Endodermal cell (in vitro differentiated cells): ENCODE measurements at places on chromosomes 7 and 10. TPM values are rescaled to one million over a fixed set of nuclear protein-coding genes. Genes with fewer than 3 reads are reported as not detected.

Gene NPFFR1
- total RNA-seq = 0.02 TPM in 1 of 2 replicates, not detected in the other

Gene CYP3A7
- total RNA-seq = not detected in 3 replicates

Gene NFKB2
- 28.7 and 31.0 TPM in 2 replicates for total RNA-seq

Gene FAM241B
- 29.1 to 43.2 TPM (median 42.0 TPM) in 3 replicates for total RNA-seq

Gene DOCK4
- total RNA-seq = 8.3 to 12.4 TPM (median 11.2 TPM) in 3 replicates

Gene AMPH
- 3.5 and 4.2 TPM in 2 replicates for total RNA-seq

Gene CYP26C1
- total RNA-seq = 0.35 and 0.43 TPM in 2 replicates

Gene GOT1
- 35.1 and 36.0 TPM in 2 replicates for total RNA-seq

Gene KMT2E
- total RNA-seq = 65.7 to 130 TPM (median 74.8 TPM) in 3 replicates

Gene ADAMTS14
- 0.26 to 0.50 TPM (median 0.44 TPM) in 3 replicates for total RNA-seq

Gene CHST3
- 35.3 to 45.3 TPM (median 40.8 TPM) in 3 replicates for total RNA-seq

Gene C10orf105
- 0.19 to 0.57 TPM (median 0.33 TPM) in 3 replicates for total RNA-seq

Gene PLXDC2
- total RNA-seq = 18.4 to 22.7 TPM (median 19.5 TPM) in 3 replicates

Gene DOCK1
- total RNA-seq = 56.4 to 73.4 TPM (median 72.4 TPM) in 3 replicates

Gene OPN4
- total RNA-seq = not detected in 3 replicates

Gene CFAP70
- total RNA-seq = 0.58 to 0.82 TPM (median 0.61 TPM) in 3 replicates

Gene PLA2G12B
- 0.75 to 1.0 TPM (median 0.93 TPM) in 3 replicates for total RNA-seq

Gene MALRD1
- 0.64 and 0.70 TPM in 2 replicates for total RNA-seq

Gene PRF1
- not detected in 2 replicates for total RNA-seq

Gene GIMAP8
- total RNA-seq = not detected in 2 replicates

Gene GDF10
- not detected in 3 replicates for total RNA-seq

Gene SPAM1
- 0.18 and 0.32 TPM in 2 replicates for total RNA-seq

Gene NACAD
- 6.7 and 7.6 TPM in 2 replicates for total RNA-seq

Gene PKD2L1
- not detected in 3 replicates for total RNA-seq

Gene LRRC17
- 0.53 to 0.65 TPM in 2 of 3 replicates, not detected in the other for total RNA-seq

Gene PGAM2
- total RNA-seq = 0.66 and 1.2 TPM in 2 replicates

Gene GPR37
- 31.6 to 94.8 TPM (median 34.5 TPM) in 3 replicates for total RNA-seq

Gene UCN3
- total RNA-seq = not detected in 3 replicates
